ENCODE measurements at places on chromosomes 6 and 20.

DNA sequence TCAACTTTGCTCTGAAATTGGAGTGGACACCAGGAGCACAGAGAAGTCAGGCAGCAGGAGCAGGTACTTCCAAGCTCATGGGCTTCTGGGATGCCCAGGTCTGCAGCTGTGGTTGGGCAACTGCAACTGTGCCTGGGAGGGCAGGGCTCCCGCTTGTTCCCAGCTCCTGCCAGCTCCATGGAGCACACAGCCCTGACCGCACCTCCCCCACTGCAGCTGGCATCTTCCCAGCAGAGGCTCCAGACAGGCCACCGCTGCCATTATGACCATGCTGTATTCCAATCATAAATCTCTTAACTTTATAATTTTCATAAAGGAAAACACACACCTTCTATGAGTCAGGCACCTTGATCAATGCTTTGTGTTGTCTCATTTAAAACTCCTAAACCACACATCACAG, 36.9 kb downstream of the STK38 start:
- DNase-seq: no peak

GRCh38 chr6:51550243-51550642, 537.2 kb downstream of the PKHD1 start:
- DNase-seq: no peak

DNA sequence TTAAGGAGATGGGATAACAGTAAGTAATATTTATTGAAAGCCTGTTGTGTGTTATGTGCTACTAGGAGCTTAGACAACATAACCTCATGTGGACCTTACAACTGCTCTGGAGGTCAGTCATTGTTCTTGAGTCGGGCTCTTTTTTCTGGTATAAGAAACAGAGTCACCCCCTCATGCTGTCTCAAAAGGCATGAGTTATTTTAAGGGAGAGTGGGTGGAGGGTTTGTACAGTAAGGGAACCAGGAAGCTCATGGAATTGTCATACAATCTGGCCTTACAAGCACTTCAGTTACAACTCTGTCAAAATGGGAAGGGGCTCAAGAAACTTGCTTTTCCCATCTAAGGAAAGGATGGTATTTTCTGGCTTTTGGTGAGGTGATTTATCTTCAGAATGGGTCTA, 16.5 kb upstream of the DSE start:
- no peak for DNase-seq

DNA sequence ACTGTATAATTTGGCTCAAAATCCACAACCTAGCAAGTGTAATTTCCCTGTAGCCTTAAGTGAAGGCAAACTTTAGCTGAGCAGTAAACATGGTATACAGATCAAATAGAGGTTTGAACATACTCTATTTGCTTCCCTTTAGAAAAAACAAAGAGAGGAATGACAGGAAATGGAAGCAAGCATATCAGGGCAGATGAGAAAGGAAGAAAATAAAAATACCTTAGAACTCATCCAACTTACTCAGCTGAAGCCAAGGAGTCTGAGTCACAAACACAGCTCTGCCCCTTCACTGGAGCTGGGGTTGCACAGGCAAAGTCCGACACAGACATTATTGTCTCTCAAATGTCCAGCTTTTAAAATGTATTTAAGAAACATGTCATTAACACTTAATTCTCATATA, 379.9 kb upstream of the IRAK1BP1 start:
- DNase-seq: no peak

GRCh38 chr20:32134026-32134425, 24.5 kb downstream of the TM9SF4 start:
- no peak for DNase-seq

DNA sequence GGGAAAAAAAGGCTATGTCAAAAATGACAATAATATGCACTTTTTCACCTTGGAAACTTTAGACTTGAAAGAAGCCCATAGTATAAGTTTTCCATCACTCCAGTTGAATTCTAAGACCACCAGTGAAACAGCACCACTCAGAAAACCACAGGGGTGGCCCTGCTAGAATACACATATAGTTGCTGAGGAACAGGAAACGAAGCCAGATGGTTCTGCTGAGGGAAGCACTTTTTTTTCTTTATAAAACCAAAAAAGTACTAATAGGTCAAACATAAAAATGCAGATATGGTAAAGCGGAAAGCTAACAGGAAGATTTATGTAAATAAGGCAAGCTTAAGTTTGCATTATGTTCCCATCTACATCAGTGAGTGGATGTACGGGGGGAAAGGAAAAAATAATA, 303.9 kb downstream of the FOXC1 start:
- no peak for DNase-seq

DNA sequence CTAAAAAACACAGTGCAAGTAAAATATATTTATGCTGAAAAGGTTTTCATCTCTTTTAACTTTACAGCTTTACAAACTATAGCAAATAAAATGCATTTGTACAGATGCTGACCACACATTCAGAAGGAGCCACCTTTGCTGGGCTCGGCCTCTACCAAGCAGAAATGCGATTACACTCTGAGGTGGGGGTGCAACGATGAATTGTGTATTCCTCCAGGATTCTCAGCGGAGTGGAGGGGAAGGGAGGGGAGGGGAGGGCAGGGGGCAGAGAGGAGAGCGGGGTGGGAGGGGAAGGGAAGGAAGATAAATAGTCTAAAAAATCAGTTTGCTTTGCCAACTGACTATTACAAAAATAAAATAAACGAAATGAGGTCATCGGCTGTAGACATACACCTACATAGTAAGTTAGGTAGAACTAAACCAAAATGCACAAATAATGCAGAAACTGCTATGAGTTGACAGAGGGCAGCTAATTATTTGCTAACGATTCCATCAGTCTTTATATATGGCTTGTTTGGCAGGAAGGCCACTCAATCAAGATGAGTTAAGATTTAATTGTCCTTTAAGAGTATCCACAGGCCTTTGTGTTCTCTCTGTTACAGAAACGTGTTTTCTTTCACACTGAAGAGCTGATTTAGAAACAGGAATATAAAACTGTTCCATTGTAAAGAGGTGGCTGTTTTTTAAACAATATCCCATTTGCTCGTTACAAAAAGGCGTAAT, 90.1 kb downstream of the TAF4 start:
- no peak for DNase-seq

DNA sequence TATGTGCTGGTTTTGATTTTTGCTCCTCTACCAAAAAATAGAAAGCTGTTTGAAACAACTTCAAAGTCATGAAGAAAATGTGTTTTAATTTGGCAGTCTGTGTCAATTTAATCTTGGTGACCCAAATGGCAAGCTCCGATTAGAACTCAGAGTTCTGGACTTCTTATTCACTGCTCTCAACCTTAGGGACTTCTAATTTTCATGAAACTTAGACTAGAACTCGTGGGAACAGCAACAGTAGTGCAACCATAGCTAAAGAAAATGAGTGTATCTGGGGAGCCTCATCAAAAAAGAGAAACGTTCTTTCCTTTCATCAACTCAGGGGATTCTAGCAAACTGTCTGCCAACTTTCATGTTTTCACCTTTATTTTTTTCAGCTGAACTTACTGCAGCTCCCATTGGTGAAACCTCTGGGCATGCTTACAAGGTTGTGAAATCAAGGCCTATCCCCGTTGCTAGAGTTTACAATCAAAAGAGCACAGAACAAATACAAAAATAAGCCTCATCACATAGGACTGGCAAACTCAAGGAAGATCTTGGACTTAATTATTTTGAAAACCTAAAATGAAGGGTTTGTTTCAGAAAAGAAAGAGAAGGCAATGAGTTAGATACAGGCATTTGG, 114.0 kb upstream of the HSF2 start:
- no peak for DNase-seq

DNA sequence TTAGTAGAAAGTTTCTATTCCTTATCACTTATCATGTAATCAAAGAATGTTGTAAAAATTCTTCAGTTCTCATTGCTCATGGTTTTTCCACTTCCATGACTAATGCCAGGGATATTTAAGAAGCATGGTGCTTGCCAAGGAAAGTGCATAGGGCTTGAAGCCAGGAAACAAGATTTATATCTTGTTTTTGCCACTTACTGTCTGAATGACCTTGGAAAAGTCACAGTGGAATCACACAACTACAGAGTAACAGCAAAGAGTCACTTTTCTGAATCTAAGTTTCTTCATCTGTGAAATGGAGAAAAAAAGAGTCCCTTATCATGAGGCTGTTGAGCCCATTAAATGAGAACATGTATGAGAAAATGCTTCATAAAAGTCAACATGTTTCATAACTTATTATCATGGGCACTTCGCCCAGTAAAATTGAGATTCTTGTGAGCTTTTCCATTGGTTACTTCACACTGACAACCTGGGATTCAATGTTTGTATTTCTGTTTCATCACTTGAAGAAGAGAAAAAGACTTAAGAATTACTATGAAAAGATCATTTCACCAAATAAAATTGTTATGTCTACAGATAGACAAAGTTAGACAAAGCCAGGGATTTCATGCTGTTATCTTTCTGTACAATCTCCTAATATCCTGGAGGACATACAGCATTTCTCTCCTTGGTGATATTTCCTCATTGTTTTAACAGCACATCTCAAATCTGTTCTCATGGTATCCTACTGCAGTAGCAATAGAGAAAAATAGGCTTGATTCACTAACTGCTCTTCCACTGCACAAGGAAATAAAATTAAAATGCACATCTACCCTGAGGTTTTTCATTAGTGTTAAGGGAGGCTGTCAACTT, 7.6 kb upstream of the BMP5 start:
- no peak for DNase-seq

- no peak for DNase-seq
These were observed 67.2 kb upstream of the SMLR1 start for GRCh38 chr6:130760006-130760405.

- no peak for DNase-seq
These were observed 32.7 kb downstream of the PTPRK start for GRCh38 chr6:128487746-128488145.

DNA sequence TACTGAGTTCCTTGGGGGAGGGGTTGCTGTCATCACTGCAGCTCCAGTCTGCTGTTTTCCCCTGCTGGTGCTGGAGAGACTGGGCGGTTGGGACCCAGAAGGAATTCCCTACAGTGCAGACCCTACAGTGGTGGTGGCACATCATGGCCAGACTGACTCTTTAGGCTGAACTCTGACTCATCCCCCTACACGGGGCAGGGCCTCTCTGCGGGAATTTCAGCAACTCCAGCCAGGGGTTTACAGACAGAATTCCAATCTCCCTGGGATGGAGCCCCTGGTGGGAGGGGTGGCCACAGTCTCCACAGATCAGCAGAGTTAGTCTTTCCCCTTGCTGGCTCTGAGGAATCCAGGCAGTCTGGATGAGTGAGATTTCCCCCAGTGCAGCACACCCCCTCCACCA, 46.9 kb upstream of the MAPK13 start:
- DNase-seq: no peak

DNA sequence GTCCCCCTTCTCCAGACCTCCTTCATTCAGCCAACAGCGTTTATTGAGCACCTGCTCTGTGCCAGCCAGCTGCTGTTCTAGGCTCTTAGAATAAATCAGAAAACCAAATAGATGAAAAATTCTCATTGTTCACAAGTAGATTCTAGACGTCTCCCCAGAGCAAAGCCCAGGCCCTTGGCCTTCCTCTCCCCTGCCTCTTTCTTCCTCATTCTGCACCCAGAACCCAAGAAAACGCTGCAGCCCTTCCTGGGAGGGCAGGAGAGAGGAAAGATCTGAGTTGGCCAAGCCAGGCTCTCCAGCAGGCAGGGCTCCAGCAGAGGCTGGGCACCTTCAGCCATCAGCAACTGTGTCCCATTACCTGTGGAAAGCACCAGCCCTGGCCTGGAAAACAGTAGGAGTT, 12.0 kb upstream of the BPI start:
- no peak for DNase-seq
